ENCODE measurements at places on chromosomes 2 and 18.

GRCh38 chr2:157603198-157603597 is 25.5 kb downstream of the ACVR1C start:
- no peak for DNase-seq

- DNase-seq, result no peak
These were observed 210.2 kb downstream of the TSN start for GRCh38 chr2:121965661-121966060.

DNA sequence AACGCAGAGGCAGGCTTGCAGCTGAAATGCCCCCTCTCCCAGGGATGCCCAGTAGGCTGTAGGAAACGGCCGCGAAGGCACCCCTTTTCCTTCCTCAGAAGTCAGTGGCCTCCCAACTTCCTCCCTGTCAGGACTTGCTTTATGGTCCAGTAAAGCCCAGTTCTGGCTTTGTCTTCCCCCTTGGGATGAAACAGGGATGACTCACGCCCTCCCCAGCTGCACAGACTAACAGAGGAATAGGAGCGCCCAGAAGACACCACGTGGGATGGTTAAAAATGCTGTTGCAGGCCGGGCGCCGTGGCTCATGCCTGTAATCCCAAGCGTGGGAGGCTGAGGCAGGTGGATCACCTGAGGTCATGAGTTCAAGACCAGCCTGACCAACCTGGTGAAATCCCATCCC is 6.9 kb downstream of the CREG2 start:
- no peak for DNase-seq

GRCh38 chr18:13540477-13541182 is 185.7 kb downstream of the FAM210A start:
- no peak for DNase-seq

DNA sequence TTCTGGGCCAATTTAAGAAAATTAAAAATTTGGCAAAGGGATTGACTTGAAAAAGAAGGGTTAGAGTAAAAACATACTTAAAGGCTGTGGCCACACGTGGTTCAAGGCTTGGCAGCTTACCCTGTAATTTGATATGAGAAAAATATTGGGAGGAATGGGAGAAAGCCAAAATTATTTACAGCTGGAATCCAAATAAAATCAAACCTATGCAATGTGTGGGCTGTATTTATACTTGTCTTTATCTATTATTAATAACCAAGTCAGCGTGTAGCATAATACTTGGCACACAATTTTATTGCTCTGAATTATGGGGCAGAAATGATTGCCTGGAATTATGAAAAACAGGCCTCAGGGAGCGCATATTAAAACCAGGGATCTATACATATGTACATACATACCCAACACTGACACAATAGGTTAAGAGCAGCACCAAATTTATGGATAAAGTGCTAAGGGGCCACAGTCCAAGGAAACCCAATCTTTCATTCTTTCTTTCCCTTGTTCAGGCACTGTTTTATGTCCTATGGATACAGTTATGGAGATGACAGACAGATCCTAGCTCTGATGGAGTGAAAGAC is 35.6 kb downstream of the FAM124B start:
- DNase-seq, result no peak

Data from breast epithelium (tissue), 4 donors.